ENCODE measurements at places on chromosomes 11 and 22.

- DNase-seq, result no peak
These were observed 480 bp upstream of the MTMR2 start for GRCh38 chr11:95924414-95924760.

- no peak for DNase-seq
These were observed 139.4 kb downstream of the SHANK2 start for GRCh38 chr11:71112990-71113389.

GRCh38 chr11:19970944-19971343, 189.3 kb downstream of the DBX1 start:
- DNase-seq, result no peak

DNA sequence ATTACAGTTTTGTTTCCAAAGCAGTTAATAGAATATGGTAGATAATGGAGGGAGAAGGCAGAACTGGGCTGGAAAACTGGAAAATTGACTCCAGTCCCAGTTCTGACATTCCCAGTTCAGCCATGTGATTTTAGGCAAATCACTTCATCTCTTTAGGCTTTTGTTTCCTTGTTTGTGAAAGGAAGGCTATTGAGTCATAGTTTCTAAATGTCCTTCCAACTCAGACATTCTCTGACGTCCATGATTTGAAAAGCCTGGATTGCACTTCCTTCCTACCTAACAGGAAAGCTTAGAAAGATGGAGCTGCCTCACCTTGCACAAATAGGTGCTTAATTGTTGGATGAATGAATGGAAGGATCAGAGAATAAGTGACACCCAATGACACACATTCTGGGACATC, 19.8 kb upstream of the GALNT18 start:
- DNase-seq, result no peak

GRCh38 chr11:118897721-118898310, 14.1 kb downstream of the CXCR5 start:
- DNase-seq, result no peak

- no peak for DNase-seq
These were observed 97.4 kb upstream of the ARHGAP20 start for GRCh38 chr11:110809417-110810199.

- peak; percentile 91 for DNase-seq
These were observed 5.7 kb upstream of the ACAT1 start for GRCh38 chr11:108115500-108116140.

GRCh38 chr11:97895572-97895971, 1125.2 kb upstream of the CNTN5 start:
- no peak for DNase-seq

GRCh38 chr11:45031912-45032519, 81.3 kb upstream of the TP53I11 start:
- no peak for DNase-seq

DNA sequence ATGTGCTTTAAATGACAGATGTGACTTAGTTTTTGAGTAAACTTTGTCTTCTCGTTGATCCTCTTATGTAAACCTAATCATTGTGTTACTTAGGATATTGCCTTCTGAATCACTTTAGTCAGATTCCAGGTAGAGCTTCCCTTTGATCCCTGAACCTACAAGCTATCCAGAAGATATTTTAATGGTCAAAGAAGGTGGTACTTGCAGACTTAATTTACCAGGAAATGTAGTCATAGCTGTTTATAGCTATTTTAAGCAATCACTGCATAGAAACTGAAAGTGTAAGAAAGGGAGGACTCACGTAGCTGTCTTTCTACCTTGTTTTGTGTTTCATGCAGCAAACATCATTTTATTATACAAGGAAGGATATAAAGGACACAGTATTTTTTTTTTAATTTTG, 189.5 kb downstream of the DDX10 start:
- DNase-seq, result no peak

DNA sequence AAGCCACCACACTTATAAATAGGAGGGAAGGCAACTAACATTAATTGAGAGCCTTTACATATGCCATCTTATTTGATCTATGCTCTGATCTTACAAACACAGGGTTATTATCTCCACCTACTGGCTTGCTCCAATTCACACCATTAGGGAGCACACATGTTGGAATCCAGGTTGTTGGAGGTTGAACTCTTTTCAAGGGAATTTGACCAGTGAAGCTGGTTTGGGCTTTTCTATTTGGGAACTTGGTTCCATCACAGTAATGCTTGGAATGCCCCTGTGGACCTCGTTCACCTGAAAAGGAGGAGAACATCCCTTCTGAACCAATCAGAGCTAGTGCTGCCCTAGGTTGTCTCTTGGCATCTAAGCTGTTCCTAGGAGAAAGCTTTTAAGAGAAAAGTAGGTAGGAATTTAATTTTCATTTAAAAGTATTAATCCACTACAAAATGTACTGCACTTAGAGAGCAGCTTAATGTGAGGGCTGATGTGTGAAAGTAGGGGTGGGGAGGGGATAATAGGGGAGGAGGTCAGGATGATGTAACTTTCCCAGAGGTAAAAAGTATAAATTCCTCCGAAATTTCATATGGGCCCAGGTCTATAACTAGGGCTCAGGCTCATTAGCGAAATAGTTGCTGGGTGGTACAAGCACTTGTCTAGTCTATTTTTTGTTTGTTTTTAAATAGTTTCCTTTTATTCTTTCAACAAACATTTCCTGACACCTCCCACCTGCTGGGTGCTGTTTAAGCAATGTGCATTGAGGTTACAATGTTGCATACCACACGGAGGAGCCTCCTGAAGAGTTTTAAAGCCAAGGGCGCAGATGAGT, 7.6 kb upstream of the MICAL2 start:
- no peak for DNase-seq

- no peak for DNase-seq
These were observed 110.5 kb downstream of the KCNQ1 start for GRCh38 chr11:2555336-2555735.

GRCh38 chr11:200224-201003, 6.8 kb downstream of the BET1L start:
- DNase-seq, result no peak
